ENCODE measurements at places on chromosomes 16 and 17.

- DNase-seq = no peak
Observed at GRCh38 chr17:15456972-15457722, 10.3 kb downstream of the CDRT4 start.

GRCh38 chr16:47156680-47157215 is 13.0 kb upstream of the NETO2 start:
- DNase-seq = no peak

- DNase-seq = no peak
Observed at GRCh38 chr17:69166957-69167356, 25.3 kb upstream of the ABCA6 start.

DNA sequence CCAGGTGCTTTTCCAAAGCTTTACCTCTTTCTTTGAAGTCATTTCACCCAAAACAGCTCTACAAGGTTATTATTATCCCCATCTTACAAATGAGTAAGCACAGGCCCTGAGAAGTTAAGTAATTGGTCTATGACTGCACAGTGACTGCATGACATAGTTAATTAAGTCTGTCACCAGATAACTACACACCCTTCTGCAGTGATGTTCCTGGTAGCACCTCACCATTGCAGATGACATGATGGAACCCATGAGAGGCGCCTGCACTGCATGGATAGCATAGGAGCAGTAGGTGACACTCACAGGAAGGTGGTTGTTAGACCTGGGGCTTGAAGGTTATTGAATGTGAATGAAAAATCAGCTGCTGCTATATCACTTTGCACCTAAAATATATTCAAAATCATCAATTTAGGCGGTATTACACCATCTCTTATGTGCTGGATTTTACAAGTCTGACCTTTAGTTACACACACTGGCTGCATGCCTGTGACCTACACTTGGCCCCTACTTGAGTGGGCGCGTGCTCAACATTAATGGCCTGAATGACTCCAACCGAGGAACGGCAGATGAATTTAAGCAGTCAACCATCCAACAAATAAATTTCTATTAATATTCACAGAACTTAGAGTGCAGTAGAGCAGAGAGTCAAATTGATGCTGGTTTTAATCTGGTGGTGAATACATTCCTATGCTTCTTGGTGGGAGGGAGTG is 239.6 kb downstream of the CDH11 start:
- no peak for DNase-seq

- no peak for DNase-seq
Observed at GRCh38 chr17:59372138-59372751, 40.8 kb downstream of the YPEL2 start.

GRCh38 chr16:89051521-89052166 is 42.0 kb upstream of the ACSF3 start:
- DNase-seq = no peak

DNA sequence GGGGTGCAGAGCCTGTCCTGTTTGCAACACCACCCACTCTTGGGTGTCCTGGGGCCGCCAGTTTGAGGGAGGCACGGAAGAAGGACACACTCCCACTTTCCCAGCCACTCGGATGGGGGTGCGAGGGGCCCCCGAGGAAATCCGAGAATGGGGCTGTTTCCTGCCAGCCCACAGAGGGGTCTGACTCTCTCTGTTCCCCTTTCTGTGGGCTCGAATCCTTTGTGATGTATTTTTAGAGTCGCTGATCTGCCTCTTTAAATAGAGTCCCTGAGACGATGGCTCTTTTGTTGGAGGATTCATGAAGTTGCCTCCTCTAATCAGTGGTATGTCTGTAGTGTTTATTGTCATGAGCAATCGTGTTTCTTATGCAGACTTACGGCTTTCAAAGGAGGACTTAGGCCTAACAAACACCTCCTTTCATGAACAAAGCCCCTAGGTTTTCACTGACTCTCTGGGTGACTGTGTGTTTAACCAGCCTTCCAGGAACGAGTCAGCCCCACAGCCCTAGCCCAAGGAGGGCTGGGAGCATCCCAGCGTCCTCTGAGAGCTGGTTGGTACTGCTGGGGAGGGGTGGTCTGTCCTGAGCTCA is 29.1 kb downstream of the CIBAR2 start:
- DNase-seq = no peak

DNA sequence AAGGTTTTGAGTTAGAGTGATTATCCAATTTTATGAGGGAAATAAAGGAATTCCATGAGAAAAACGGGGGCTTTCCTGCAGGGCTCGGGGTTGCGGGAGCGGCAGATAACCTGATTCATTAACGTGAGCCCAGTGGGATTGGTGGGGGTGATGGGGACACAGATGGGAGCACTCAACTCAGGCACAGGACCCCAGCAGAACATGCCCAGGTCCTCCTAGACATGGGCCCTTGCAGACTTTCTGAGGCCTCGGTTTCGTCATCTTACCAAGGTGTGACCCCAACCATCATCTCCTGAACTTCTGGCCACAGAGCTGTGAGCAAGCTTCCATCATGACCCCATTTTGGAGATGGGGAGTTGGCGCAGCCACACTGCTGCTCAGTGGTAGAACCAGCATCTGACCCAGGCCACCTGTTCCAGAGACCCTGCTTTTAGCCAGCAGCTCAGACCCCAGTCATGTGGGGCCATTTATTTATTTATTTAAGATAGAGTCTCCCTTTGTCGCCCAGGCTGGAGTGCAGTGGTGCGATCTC is 22.3 kb downstream of the CARHSP1 start:
- no peak for DNase-seq

GRCh38 chr16:29871822-29872546 is 9.0 kb upstream of the CDIPT start:
- no peak for DNase-seq

- DNase-seq = no peak
Observed at GRCh38 chr16:6035161-6035560, 937.6 kb upstream of the EEF2KMT start.

- no peak for DNase-seq
Observed at GRCh38 chr17:30323895-30324319, 9.9 kb downstream of the TMIGD1 start.

Measured in frontal cortex (tissue), 4 donors.